ENCODE measurements at places on chromosomes 16 and 17.

DNA sequence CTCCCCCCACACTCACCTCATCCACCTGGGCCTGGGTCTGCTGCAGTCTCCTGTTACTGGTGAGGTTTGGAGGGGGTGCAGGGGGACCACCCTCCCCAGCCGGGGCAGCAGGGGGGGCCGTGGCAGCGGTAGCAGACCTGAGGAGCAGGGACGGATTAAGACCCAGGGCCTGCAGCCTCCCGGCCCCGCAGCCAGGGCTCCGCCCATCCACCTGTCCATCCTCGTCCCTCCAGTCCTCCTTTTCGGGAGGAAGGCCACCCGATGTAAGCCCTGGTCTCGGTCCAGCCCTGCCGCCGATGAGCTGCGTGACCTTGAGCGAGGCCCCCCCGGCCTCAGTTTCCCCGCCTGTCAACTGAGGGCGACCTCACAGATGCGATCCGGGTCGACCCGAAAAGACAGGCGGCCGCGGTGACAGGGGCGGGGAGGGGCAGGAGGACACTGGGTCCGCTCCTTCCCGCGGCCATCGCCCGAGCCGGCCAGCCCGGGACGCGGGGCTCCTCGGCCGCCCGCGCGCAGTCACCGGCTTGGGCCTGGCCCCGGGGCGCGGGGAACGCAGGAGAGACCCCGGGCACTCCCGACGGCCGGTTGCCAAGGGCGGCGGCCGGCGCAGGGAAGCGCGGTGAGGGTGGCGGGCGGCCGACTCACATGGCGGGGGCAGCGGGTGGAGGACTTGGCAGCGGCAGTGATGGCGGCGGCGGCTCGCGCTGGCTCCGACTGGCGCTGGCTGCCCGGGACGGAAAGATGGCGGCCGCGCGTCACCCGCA is at the start of gene VAMP2:
TSS of gene VAMP2 (minus strand) at position 716 of the 764 bp plus-strand sequence. CDS start at position 647, 69 bp downstream.
- DNase-seq, result peak; percentile 90

- peak; percentile 91 for DNase-seq
Observed at GRCh38 chr16:3158510-3159314, 23.9 kb downstream of the ZNF213 start.

DNA sequence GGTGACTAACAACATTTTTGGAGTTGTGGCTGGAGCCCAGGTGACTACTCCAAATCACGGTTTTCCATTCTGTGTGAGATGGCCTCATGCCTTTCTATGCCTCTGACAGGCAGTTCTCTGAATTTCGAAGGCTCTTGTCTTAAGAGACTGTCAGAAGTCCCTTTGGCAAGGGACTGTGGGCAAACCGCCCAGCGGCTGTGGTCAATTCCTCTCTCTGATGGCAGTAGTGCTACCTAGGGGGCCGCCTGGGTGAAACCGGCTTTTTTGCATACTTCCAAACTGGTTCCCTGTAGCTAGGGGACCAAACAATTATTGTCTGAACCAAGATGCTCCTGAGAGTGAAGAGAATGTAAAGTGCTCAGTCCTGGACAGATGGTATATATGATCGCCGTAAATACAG is 86.3 kb downstream of the SDR42E1 start:
- no peak for DNase-seq

DNA sequence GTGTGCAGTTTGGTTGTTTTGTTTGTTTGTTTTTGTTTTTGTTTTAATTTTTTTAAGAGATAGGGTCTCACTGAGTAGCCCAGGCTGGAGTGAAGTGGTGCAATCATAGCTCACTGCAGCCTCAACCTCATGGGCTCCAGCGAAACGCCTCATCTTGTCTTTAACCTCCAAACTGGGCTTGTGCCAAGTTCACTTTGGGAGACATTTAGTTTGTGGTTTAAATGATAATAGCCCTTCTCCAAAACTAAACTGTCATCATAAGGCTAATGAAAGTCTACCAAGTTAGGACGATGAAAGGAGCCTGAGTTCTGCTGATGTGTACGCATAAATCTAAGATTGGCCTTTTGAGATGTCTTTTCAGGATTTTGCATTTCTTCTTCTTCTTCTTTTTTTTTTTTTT is 6.5 kb upstream of the CARD14 start:
- no peak for DNase-seq

- DNase-seq, result no peak
Observed at GRCh38 chr17:75914643-75915267, 10.1 kb upstream of the MRPL38 start.

GRCh38 chr17:81310949-81311550 is 15.9 kb upstream of the SLC38A10 start:
- no peak for DNase-seq

- no peak for DNase-seq
Observed at GRCh38 chr17:73446617-73447016, 134.8 kb upstream of the CDC42EP4 start.

GRCh38 chr16:11339075-11339474 is 6.2 kb upstream of the RMI2 start:
- peak; percentile 39 for DNase-seq

DNA sequence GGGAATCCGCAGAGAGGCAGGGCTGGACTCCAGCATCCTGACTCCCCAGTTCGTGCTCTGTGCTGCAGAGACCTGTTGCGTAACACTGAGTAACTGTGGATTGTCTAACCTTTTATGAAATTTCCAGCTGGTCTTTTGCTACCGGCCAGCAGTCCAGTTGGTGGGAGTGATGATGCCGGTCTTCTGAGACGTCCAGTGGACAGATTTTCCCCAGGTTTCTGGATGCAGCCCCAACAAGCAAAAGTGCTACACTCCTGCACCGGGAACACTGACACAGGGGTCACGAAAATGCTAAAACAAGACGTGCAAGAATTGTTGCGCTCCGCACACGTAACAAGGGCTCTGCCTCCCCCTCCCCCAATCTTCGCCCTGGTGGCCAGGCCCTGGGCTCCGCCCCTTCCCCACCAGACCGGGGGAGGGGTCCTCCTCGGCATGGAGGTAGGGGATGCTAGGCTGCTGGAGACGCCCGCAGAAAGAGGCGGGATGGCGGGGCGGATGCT is 701 bp upstream of the MRC2 start:
- DNase-seq, result no peak

All from Karpas-422 (cell line).